ENCODE measurements at places on chromosomes 7 and 10.

GRCh38 chr7:107898997-107899594, 8.1 kb downstream of the DLD start:
- no peak for DNase-seq

DNA sequence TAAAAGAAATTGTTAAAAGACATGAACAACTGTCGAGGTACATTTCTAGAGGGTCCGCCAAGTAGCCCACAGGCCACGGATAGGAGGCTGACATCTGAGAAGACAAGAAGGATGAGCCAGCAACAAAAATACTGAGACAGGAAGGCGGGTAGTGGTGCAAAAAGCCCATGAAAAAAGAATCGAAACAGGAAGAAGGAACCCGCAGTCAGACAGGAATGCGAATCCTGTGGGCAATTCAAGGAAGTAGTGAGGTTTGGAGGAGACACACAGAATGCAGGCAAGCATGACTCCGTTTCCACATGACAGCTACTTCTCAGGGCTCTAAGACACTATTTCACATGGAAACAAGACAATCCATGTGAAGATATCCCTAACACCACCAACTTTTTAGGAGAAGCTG, 125.2 kb downstream of the DOCK4 start:
- no peak for DNase-seq

- no peak for DNase-seq
These were observed 12.2 kb downstream of the TRPV6 start for GRCh38 chr7:142873281-142873784.

DNA sequence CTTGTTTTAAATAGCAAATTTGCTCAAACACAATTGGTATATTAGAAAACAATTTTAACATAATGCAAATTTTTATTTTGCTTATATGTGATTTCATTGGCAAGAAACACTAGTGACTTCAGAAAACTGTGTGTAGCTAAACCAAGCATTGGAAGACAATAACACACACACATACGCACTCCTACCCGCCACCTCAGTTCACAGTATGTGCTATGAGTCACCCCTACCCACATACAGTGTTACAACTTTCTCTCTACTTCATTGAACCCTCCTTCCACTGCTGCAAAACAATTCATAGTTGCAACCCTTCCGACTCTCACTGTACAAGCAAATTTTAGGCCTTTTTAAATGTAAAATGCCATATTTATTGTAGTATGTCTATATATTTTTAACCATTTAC, 119.9 kb upstream of the THSD7A start:
- DNase-seq = no peak

DNA sequence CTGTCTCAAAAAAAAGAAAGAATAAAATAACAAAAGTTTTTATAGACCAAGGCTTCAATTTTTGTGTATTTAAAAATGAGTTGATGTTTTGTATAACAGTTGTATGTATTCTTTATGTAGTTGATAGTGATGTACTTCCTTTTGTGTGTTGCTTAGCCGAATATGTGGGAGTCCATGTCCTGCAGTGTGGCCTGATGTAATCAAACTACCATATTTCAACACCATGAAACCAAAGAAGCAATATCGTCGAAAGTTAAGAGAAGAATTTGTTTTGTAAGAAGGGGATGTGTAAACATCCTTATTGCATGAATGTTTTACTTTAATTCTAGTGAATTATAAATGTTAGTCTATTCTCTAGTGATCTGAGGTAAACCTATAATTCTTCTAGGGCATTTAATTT, 56.6 kb downstream of the MPLKIP start:
- no peak for DNase-seq

DNA sequence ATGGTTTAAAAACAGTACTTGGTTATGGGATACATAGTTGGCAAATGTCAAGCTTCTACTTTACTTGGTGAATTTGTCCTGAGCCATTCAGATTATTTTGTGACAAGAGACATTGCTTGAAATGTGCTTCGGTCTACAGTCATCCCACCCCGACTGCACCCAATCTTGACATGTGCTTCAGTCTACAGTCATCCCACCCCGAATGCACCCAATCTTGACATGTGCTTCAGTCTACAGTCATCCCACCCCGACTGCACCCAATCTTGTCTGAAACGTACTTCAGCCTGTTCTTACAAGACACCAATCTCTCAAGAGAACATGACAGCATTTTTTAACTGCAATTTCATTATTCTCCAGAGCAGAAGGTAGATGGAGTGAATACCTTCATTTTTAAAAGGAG, 47.8 kb downstream of the PRKCQ start:
- DNase-seq = no peak
